HT-29 (cell line): ENCODE measurements at places on chromosomes 5 and 9. TPM values are rescaled to one million over a fixed set of nuclear protein-coding genes. Genes with fewer than 3 reads are reported as not detected.

The ANKRD33B gene
- total RNA-seq = not detected in 2 replicates

The GABRB2 gene
- not detected in 2 replicates for total RNA-seq

DNA sequence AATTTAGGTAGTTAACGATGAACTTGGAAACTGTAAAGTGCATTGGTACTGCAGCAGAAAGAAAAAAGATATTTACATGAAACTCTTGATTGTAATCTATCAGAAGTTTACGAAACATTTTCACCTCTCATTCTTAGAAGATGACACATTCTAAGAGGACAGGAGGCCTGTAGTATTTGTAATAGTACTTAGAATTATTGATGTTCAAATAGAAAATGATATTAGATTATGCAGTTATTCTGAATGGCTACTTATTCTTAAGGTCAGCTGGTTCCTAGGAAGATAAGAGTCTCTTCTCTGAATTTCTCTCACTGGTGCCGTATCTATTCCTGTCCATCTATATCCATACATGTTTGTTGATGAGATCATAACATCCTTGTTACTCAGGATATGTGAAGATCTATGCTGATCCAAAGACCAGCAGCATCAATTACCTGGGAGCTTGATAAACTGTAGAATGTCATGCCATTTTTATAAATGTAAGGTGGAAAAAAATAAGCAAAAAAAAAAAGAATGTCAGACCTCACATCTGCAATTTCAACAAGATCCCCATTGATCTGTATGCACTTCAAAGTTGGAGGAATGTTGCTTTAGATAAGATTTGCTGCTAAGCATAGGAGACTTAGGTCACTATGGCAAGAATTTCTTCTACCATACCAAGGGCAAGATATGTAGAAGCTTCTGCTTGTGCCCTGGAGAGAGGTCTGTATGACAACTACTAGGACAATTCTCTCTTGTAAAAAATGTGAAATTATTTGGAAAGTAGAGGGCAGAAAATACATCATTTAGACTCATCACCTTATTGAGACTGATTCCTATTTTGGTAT, 42.4 kb upstream of the RICTOR start:
- no peak for DNase-seq

DNA sequence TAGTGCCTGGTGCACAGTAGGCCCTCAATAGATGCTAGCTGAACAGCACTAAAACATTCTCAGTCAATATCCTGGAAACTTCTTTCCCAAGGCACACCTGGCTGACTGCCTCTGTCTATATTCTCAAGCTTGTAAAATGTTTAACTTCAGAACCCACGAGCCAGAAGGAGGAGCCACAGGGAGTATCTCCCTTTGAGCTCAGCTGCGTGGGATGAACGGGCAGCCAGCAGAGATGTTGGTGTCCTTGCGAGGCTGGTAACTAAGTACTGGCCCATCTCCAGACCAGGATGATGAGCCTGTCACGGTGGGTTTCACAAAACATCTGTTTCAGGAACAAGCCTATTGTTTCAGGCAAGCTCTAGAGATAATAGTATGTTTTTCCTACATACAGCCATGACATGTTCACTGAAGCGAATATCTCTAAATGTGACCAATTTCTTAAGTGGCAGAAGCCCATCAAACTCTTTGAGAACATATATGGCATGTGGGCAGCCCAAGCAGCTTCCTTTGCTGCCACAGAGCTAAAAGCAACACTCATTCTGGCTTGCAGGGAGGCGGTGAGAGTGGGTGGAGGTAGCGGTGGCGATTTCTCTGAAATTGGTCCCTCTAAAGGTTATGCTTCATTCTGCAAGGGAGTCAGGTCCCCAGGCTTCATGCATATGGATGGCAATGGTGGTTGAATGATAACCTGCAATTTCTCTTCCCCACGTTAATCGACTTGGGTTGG, 206.2 kb downstream of the TTLL11 start:
- no peak for DNase-seq

GRCh38 chr5:168073311-168073710, 218.1 kb upstream of the WWC1 start:
- no peak for DNase-seq
